ENCODE measurements at places on chromosomes 3 and 15.
A peak's percentile ranks its signal among the peaks of the same experiment; 100 is the strongest.

DNA sequence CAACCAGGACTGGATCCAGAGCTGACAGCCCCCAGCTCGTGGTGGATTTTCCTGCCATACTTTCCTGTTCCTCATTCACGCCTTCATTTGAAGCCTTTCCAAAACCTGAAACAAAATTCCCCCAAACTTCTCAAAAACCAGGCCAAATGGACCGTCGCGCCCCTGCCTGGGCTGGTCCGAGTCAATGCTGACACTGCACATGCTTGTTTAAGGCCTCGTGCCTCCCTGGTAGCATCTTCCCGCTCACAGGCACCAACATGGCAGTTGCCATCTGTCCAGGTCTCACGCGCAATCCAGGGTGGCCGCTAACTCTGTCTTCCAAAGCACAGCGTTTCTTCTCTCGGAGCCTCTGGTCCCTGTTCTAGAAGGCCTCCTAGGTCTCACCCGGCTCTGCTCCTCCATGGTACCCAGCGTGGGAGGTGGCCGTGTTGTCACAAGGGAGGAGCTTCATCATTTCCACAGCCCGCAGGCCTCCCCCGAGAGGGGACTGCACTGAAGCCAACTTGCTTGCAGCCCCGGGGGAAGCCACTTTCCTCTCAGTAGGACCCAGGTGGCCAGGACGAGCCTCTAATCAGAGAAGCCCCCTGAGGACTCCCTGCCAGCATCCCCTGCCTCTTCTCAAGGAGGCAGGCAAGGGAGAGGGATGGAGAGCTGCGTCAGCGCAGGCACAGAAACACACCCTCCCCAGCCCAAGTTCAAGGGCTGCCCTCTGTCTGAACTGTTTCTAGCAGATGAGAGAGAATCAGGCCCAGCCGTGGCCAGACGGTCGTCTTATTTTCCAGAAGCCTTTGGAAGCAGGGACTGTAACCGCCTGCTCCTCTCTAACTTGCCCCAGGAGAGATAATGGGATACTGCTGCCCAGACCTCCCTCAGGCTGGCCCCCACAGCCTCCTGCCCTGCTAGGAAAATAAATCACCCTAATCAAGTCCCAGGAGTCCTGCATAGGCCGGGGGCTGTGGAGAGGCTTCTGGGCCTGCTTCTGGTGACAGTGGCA lies 152.8 kb upstream of the TLE3 start:
- no peak for DNase-seq

DNA sequence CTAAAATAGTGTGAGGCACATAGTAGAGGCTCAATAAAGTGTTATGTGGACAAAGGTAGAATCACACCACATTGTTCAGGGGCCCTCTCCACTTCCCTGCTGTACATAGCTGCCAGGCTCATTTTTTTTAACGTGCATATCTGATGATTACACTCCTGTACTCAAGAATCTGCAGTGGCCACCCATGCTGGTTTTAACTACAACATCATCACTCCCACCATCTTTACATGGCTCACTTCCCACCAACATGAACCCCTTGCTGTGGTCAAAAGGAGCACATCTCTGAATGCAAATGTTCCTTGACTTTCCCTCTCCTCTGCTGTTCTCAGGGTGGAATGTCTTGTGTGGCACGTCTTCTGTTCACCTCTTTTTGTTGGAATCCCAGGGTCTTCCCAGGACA lies 76.7 kb downstream of the FEM1B start:
- DNase-seq, result no peak

- no peak for DNase-seq
These were observed 88.1 kb downstream of the RTP4 start for GRCh38 chr3:187456250-187456649.

DNA sequence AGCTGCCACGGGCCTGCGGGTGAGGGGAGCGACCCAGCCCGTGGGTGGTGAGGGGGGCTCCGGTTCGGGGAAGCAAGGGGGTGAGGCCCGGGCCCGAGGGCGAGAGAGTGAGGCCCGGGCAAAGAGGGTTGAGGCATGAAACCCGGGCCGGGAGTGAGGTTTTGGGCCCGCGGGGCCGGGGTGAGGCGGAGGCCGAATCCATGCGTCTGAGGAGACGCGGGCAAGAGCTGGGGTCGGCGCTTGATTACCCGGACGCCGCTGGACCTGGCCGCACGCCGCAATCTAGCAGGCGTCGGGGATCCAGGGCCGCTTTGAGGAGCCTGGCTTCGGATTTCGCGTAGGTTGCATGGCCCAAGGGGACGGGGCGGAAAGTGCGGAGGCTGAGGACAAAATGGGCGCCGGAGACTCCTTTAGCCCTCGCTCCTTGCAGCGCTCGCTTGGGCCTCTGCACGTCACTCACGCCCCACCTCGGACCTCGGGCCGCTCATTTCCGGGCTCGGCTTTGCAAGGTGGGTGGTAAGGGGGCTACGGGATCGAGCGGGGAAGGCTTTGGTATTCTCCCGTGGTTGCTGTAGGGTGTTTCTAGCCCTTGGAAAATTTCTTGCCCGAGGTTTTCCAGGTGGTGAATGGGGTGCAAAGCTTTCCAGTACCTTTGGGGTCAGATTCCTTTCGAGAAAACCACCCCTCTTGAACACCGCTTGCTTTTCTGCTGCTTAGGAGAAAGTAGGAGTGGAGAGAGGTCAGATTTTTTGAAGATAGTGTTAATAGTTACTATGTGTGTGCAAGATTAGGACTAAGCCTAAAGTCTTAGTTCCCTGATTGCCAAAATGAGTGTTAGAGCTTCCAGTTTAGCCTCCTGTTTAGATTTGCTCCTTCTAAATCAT lies 827 bp downstream of the SLC25A36 start:
- DNase-seq, result peak; percentile 25

- no peak for DNase-seq
These were observed 5.6 kb downstream of the SPSB4 start for GRCh38 chr3:141056751-141057171.

- no peak for DNase-seq
These were observed 292.6 kb downstream of the NFKBIZ start for GRCh38 chr3:102141928-102142239.

DNA sequence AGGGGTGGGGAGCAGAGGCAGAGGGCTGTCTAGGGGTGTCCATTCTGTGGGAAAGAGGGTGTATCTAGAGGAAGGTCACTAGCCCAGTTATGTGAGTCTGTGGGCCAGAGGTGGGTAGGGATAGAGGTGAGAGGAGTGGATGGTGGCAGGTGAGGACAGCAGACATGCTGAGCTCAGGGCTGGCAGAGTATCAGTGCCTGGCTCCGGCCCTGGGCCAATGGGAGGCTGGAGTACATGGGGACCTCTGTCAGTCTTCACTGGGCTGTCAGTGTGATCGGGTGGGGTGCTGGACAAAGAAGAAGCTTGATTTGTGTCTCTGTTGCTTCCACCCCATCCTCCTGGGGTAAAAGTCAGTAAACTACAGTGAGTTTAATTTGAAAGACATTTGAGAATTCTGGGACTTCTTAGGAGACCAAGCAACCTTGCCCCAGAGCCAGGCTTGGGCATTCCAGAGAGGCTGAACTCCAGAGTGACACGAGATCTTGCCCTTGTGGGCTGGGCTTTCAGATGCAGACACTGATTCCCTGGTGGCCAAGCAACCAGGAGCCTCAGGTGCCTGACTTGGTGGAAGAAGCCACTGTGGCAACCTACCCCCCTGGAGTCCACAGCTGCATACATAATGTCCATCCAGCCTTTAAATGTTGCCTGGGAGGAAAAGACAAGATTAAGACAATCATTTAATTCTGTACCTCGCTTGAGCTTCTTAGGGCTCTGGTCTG lies 60.7 kb downstream of the EXOG start:
- no peak for DNase-seq

- no peak for DNase-seq
These were observed 35.5 kb downstream of the CRTAP start for GRCh38 chr3:33149342-33149741.

- DNase-seq, result no peak
These were observed 1.6 kb upstream of the BNC1 start for GRCh38 chr15:83285979-83286553.

DNA sequence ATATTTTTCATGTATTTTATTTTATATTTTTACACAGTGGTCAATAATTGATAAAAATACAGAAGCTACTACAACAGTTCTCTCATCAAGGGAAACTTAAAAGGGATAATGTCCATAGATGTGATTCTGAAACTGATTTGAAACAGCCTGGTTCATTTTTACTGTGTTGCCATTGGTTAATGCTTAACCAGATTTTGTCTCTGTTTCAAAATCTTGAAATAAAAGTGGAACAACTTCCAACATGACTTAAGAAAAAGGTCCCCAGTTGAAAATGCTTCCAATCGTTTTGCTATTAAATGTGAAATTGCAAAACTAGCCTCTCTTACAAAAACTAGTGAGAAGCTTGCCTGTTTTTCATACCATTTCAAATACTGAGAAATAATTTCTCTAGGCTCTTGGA lies 240.7 kb downstream of the LPP start:
- DNase-seq, result no peak

GRCh38 chr3:183033746-183034145 lies 53.4 kb upstream of the DCUN1D1 start:
- DNase-seq, result no peak

GRCh38 chr3:54862526-54862925 lies 65.3 kb downstream of the LRTM1 start:
- DNase-seq, result no peak

DNA sequence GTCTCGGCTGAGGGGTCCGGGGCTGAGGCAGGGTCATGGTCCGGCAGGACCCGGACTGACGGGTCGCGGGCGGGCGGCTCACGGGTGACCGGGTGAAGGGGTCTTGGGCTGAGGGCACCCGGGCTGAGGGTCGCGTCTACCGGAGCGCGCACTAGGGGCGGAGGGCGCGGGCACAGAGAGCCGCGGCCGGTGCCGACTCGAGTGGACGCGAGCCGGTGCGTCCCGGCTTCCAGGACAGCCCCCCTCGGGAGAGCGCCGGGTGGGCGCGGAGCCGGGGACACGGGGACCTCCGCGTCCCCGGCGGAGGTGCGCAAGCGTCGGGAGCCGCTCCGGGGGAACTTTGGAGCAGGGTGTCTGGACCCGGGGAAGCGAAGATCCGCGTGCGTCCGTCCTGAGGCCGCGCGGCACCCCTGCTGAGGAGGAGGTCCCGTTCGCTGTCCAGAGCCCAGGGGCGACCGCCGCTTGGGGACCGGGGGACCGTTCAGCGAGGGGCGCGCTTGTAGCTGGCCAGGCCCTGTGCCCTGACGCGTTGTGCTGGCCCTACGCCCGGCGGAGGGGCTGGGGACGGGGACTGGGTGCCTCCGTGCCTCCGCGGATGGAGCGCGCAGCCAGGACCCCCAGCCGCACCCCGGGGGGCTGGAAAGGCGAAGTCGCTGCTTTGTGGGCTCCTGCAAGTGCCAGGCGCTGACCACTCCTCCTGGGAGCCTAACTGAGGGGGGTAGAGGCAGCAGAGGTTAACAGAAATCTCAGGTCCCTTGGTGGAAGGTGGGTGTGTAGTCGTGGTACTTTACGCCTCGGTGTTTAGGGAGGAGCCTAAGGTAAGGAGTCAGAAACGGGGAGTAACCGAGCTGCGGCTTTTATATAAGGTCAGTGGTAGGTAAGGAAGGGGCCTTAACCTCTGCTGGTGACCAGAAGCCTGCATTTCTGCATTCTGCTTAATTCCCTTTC lies at the start of gene PPARG:
Gene PPARG, plus strand, starts transcription at position 889 of the 948 bp plus-strand sequence. CDS start 90,642 bp downstream, outside the sequence.
- no peak for DNase-seq

DNA sequence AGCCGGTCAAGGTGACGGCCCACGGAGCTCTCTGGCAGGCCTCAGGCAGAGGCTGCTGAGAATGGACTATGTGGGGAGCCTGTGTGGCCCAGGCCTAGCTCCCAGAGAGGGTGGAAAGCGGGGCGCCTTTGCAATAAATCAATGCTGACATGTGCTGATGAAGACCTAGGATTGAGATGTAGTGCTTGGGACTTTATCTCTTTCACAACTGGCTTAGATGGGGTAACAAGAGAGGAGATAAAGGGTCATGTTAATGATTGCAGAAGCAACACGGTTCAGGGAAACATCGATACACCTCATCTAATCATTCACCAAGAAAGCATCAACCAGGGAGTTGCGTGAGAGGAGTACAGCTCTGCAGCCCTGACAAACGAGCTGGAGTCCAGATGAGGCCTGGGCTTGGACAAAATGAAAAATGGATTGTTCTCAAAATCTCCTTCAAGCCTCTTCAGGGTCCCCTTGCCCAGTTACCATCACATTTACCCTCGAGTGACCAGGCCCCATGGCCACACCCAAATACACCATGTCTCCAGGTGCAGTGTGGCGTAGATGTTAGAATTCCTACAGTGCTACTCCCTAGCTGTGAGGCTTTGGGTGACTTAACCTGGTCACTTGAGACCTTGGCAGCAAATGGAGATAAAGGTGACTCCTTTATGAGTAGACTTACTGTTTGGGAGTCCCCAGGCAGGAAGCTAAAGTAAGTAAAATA lies 146.4 kb upstream of the LIPC start:
- DNase-seq, result no peak

DNA sequence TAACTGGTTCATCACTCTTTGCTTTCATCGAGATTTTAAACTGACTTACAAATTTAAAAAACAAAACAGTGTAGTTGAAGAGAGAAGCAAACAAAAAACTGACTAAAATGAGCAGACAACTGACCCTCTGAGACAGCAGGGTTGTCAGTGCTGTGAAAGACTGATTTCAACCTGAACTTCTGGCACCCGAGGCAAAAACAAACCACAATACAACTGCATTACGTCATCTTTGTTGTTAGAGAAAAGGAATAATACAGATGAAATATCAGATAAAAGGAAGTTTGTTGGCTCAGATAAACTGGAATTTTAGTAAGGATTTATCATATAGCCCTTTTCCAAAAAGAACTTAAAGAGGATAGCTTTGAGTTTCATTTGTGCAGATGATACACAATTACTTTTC lies 51.1 kb downstream of the PARP15 start:
- DNase-seq, result no peak

- DNase-seq, result no peak
These were observed 22.6 kb upstream of the NEK10 start for GRCh38 chr3:27391796-27392195.

DNA sequence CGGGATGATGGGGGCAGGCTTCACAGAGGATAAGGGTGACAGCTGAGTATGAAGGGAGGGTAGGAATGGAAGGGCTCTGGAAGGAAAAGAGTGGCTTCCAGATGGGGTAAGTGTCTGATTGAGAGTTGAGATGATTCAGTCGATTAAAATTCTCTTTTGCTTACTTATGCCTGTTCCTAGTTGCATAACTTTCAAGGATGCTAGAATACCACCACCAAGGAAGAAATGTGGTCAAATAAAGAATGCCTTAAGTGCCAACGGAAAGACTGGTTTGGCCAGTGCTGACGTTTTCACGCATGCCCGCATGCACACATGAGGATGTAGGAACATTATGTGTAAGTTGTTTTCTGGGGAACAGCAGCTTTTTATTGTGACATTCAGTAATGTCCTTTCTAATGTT lies 263.4 kb upstream of the WNT5A start:
- DNase-seq, result no peak

DNA sequence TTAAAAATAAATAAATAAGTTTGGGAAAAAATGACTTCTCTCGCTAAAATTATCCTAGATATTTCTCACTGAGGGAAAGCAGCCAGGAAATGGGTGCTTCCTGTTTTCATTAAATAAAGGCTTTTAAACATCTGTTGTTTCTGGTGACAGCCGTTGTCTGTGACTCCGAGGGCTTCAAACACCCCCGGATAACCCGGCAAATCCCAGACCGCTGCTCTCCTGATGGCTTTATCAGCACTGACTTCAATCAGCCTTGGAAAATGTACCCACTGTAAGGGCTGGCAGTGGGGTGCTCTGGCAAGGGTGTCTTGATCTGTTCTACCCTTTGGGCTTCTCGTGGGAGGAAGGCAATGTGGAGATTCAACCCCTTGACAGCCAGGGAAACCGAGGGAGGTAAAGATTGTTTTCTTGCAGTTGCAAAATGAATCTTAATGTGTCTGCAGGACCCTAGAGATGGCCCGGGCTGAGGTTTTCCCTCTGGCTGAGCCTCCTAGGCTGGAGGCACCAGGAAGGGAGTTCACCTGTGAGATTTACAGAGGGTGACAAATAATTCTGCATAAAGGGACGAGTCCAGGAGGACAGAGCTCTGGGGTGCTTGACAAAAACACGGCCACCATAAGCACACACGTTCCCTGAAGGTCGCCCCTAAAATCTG lies 33.6 kb upstream of the SEC13 start:
- no peak for DNase-seq

Data from effector memory CD8-positive, alpha-beta T cell (primary cell).